Substantia nigra (tissue), 51 donors: ENCODE measurements at places on chromosomes 3 and 15.

DNA sequence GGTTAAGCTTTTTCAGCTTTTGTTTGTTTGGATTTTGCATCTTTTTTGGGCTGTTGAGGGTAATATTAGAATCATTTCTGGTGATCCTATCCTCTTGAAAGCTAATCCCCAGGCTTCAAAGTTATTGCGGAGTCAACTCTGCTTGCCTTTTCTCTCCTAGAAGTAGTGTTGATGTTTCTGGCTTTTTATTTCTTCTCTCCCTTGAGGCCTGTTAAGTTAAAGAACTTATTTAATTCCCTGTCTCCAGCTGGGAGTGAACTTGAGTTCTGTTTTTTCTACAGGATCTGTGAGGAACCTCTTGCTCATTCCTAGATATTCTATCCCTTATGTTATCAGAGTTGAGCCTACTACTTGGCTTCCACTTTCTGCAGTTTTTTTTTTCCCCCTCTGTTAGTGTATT lies 34.1 kb upstream of the CACNA1D start:
- no peak for DNase-seq

GRCh38 chr15:40906091-40906990 lies 12.1 kb downstream of the VPS18 start:
- peak; percentile 69 for DNase-seq

DNA sequence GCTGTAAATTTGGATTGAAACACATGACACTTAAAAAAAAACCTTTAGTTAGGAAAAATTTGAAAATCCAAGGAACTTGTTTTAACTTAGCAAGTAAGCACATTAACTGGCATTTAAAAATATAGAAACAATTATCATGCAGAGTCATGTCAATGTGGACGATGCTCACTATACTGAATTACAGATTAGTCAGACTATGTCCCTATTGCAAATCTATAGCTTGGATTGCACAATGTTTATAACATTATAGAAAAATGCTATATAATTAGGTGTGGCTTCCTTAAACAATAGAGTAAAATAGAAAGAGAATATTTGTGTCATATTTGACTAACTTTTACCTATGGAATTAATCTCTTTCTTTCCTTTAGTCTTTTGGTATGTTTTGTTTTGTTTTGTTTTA lies 48.4 kb upstream of the TUSC7 start:
- DNase-seq = no peak

DNA sequence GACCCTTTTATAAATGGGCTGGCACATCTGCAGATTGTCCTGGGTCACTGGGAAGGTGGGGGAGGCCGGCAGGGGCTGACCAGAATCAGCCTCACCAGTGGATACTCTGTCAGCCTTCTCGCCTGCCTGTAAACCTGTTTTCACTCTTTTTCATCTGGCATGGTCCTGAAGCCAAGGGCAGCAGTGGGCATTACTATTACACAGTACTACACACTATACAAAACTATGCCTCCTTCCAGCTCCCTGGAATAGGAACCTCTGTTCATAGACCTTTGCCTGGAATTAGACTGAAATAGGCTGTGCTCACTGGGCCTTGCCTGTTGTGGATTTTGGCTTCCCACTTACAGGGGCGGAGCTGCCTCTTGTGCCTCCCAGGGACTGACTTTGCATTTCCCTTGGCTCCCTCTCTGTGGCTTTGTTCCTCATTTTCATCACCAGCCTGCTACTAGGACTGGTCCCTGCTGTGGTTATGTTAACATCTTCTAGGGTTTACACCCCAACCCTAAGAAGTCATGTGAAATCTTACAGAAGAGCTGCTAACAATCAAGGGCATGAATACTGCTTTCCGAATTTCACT lies 120.7 kb downstream of the FNDC3B start:
- DNase-seq = peak; percentile 6

GRCh38 chr3:42979044-42979972 lies at the start of gene GASK1A:
Gene GASK1A, plus strand, starts transcription at chr3:42979311. Its CDS starts 332 bp downstream, at chr3:42979643.
- no peak for DNase-seq
